ENCODE measurements at places on chromosomes 6 and 20.

DNA sequence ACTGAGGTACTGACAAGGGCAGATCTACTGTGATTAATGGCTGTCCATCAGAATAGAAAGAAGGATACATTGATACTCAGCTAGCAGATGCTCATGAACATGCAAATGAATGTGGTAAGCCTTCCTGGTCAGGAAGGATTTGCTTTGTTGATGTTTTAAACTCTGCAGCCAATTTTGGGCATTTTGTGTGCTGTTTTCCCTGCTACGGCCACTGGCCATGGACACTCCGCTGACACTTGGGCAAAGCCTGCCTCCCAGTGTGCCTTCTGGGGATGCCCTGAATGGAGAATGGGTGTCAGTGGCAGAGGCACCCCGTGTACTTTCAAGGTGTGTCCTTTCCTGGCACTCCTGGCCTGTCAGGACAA lies 113.1 kb downstream of the SOBP start:
- no peak for DNase-seq

GRCh38 chr6:83908813-83909212 lies 49.3 kb downstream of the CYB5R4 start:
- DNase-seq, result no peak

DNA sequence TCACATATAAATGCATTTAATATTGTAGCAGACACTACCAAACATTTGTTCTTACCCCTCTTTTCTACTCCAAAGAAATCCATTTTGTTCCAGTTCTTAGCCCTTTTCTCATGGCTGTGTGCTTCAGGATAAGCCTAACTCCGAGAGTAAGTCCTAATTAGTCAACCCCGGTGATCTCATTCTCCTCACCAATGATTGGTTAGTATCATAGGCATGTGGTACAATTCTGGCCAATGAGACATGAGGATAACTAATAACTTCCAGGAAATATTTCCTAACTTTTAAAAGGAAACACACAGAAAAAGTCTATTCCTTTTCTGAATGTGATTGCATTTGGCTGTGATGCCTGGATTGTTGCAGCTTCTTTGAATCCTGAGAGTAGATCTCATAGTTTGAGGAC lies 116.0 kb downstream of the GPR63 start:
- DNase-seq, result no peak

GRCh38 chr6:53727748-53728147 lies 62.2 kb upstream of the KLHL31 start:
- no peak for DNase-seq

DNA sequence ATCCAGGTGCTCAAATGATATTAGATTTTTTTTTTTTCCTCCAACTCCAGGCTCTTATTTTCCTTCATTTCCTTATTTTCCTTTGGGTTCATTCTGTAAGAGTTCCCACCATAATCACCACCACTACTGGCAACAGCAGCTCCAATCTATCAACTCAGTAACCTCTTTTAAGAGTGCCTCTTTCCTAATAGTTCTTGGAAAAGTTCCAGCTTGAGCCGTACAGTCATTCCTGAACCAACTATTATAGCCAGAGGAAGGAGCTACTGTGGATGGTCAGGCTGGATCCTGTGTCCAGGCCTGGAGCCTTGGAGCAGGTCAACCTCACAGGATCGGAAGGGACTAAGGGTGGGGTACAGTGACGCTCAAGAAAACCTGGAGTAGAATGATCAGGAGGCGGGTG lies 4.2 kb upstream of the ANGPT4 start:
- DNase-seq, result no peak

DNA sequence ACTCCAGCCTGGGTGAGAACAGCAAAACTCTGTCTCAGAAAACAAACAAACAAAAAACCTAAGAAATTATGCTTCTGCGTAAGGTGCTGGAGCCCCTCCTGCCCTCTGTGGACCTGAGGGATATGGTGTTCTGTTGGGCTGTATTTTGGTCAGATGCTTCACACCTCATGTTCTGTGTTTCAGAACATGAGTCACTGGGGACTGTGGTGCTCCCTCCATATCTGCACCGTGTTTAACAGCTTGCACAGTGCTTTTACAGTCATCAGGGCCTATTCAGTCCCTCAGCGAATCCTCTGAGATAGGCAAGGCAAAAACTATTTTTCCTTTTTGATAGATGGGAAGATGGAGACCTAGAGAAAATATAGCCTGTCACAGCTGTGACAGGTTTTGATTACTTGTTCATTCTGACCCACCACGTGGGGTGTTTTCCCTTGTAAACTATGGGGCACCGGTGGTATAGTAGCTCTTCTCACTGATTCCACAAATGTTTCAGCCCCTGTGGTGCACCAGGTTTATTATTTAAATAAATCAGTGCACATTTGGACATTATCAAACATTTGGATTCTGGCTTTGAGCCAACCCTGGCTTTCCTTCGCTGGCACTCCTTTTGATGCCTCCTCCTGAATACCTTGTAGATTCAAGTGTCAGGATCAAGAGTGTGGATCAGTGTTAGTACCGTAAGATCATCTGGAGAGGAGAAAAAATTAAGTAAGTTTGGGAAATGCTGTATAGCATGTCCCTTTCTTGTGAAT lies 9.6 kb downstream of the TTPAL start:
- no peak for DNase-seq

- DNase-seq, result no peak
Measured at GRCh38 chr20:58717278-58718091, 24.9 kb downstream of the NPEPL1 start.

DNA sequence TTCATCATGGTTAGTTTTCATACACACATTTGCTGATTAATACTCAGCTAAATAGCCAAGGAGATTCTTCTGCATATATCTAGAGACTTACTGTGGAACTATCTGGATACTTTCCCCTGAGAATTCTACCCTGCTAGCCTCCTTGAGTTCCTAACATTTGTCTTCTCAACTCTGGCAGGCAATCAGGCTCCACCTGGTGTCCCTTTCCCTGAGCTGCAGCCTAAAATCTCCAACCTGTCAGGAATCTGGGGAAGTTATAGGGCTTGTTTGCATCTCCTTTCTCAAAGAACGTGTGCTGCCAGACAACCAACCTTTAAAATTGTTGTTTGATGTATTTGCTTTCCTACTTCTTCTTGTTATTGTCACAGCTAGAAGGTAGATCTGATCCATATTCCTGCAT lies 73.4 kb downstream of the FUT9 start:
- no peak for DNase-seq

DNA sequence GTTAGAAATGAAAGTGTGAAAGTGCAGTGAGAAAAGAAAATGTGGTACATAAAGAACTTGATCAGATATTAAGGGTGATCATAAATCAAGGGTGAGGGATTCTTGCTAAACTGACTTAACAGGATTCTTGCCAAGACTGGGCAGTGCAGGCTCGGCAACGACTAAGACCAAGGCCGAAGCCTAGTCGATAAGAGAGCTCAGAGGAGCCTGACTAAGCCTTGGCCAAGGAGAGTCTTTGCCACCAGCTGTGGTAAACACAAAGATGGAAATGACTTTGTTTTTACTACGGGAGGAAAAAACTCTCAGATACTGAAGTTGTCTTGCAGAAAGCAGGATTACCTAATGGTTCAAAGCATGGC lies 196.6 kb downstream of the LY86 start:
- DNase-seq, result no peak

- DNase-seq, result no peak
Measured at GRCh38 chr6:75530696-75531095, 37.1 kb upstream of the FILIP1 start.

DNA sequence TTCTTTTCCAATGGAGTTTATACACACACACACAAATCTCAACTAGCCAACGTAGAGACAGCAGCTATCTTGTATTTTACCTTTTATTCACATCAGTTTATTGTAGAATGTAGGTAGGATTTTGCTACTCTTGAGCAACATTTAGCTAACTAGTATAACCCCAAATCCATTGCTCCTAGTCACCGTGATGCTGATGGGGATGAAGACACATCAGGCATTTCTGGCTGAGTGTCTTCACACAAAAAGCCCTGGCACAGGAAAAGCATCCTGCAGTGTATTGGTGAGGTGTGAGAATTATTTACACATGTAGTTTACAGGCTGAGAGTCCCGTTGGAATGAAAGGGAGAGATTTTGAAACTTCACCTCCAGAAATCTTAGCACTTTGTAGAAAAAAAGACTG lies 65.9 kb upstream of the FBXL4 start:
- no peak for DNase-seq

- DNase-seq, result no peak
Measured at GRCh38 chr20:18796282-18796833, 17.2 kb upstream of the SCP2D1 start.

DNA sequence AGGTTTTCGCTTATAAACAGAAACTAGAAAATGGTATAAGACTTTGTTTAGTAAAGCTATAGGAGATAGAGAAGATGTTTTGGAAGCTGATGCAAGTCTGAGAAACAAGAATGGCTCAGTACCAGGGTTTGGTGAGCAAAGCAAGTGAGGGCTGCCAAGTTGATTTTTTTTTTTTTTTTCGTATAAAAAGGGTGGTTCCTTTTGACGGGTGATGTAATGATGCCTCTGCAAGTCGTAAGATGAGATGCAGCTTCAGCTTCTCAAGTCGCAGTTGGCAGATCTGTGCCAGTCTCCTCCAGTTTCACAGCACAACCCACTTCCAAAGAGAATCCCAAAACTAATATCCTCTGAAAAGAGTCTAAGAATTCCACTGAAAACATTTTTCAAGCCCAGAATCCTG lies 252.8 kb upstream of the CDH4 start:
- no peak for DNase-seq

DNA sequence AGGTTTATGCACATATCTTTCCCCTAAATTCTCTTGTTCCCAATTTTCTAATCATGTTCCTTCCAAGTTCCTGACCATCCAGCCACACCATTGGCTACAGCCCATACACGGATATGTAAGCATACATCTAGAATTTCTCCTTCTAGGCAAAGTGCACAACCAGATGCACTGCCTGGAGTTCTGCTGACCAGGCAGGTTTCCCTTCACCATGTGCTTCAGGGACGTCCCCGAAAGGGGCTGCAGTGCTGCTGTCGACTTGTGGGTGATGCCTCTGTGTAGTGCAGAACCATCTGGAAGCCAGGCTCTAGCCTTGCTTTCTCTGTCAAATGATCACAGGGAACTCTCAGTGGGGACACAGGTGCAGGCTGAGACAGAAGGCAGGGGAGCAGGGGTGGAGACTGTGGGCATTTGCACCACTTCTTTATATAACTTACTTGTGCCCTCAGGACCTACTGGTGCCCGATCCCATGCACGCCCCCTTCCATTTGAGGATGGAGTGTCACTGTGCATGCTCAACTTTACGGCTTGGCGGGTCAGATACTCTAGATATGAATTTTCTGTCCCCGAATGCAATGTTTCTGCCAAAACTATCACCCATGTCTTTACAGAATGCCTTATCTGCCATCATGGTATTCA lies 37.5 kb upstream of the SMOC2 start:
- DNase-seq, result no peak

GRCh38 chr20:12054556-12054955 lies 136.9 kb downstream of the BTBD3 start:
- no peak for DNase-seq

DNA sequence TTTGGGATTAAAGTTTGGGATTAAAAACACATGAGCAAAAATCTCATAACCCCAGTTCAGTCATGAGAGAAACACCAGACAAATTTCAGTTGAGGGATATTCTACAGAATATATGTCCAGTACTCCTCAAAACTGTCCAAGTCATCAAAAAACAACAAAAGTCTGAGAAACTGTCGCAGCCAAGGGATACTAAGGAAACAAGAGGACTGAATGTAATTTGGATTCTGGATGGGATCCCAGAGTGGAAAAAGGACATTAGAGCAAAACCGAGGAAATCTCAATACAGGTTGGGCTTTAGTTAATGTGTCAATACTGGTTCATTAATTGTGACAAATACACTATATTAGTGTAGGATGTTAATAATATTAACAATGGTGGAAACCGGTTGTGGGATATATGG lies 219.3 kb downstream of the BCKDHB start:
- DNase-seq, result no peak

- no peak for DNase-seq
Measured at GRCh38 chr20:48212806-48213509, 427.7 kb upstream of the SULF2 start.

GRCh38 chr6:108565893-108566292 lies 5.2 kb downstream of the FOXO3 start:
- DNase-seq, result no peak

DNA sequence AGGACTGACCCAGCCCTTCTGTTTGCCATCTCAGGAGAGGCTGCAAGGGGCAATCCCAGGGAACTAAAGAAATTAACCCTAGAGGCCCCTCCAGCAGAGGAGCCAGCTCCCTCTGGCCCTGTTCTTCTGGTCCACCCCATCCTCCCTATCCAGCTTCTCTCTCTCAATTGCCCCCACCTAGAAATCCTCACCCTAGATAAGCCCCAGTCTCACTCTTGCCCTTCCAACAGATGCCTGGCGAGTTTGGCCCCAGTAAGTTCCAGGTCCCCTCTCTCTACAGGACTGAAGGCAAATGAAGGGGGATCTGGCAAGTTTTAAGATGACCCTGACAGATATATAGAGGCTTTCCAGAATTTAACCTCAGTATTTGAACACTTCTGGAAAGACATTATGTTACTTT lies 134.0 kb downstream of the THBS2 start:
- no peak for DNase-seq

DNA sequence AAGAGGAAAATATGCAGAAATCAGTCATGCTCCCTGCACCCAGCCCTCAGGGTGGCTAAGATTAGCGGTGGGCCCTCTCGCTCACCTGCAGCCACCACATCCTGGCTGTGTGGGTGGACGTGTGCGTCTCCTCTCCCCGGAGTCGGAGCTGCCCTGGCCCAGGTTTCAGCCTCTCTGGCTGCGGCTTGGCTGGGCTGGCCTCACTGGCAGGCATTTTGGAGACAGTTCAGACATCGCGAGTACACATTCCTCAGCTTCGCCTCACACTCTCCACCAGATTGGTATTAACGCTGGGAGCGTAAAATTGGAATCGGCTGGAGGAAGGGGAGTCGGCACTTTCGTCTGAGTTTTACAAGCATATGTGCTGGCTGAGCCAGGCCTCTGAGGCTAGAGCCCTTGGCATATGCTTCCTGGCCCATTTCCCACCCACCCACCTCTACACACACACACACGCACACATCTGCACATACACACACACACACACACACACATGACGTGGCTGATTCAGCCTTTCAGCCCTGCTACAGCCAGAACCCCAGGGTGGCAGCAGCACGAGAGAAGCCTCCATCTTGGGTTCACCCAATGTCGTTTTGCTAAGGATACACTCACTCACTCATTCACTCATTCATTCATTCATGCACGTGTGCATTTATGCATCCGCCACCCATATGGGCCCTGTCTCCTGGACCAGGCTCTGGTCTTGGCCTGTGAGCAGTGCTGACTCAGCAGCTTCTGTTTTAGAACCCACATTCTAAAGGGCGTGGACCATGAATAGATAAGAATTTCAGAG lies 42.9 kb downstream of the BCAS4 start:
- no peak for DNase-seq

- no peak for DNase-seq
Measured at GRCh38 chr6:46799657-46800056, 6.5 kb downstream of the MEP1A start.

DNA sequence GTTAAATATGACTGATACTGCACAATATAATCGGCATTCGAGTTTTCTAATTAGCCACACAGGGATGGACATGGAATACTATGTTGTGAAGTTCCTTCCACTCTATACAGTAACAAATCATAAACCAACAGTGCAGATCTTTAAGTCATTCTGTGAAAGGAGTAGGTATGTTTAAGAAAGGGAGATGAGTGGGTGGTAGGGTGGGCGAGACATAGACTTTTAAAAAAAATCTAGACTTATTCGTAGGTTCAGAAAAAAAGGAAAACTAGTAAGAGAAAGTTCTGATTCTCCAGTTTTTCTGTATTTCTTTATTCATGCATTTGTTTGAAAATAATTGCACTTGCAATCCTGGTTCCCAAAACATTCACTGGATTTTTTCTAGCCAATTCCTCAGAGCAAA lies 61.8 kb downstream of the SYNDIG1 start:
- DNase-seq, result no peak
